ENCODE measurements at places on chromosomes 3 and 15.
A peak's percentile ranks its signal among the peaks of the same experiment; 100 is the strongest.

DNA sequence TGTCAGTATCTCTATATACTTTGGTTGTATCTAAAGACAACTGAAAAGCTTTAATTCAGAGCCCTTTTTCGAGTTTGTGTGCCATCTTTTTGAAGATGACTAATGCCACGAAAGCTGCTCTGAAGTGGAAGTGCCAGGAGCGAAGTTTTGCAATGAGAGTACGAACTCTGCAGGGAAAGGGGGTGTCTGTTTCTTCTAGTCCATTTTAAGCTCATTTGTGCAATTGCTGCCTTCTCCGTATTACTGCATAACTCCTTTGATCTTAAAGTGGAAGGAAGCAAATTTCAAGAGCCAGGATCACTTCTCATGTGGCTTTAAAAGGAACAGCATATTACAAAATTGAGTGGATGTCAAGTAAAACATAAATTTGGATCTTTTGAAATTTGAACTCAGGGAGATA is 245.3 kb downstream of the FEZF2 start:
- no peaks in the 10 kb centered on the region for H3K27me3 ChIP-seq
- no peak overlapping the region for H3K27ac ChIP-seq
- H3K4me3 ChIP-seq = no peak overlapping the region
- no peaks in the 10 kb centered on the region for H3K36me3 ChIP-seq
- no peaks in the 10 kb centered on the region for H3K4me1 ChIP-seq

- H3K4me1 ChIP-seq = no peaks in the 10 kb centered on the region
- DNase-seq = no peak
- H3K27me3 ChIP-seq = peaks cover 7% of the 10 kb centered on the region
Observed at GRCh38 chr3:73471986-73472787, 152.6 kb downstream of the PDZRN3 start.

DNA sequence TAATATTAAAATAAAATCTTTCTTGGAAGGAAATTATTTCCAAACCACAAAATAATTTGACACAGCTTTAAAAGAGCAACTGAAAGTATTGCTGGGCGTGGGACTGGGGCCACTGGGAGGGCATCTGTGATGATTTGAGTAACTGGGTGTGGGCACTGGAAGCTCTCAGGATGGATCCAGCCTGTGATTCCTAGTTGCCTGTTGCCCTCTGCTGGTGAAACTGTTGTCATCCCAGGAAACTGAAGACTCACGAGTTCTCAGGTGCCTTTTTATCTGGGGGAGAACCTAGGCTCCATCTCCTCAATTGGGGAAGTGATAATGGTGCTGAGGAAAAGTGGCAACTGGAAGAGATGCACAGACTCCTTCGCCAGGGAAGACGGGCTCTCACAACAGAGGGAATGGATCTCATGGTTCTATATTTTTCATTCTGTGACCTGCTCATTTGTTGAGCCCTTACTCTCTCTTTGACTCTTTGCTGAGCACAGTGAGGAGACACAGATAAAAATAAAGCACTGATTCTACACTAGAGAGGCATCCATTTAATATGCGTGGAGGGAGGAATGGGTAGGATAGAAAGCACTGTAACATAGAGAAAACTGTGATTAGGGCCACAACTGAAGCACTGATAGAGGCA is 61.6 kb downstream of the TPRG1 start:
- H3K36me3 ChIP-seq = no peaks in the 10 kb centered on the region
- H3K4me3 ChIP-seq = no peak overlapping the region
- no peaks in the 10 kb centered on the region for H3K4me1 ChIP-seq
- no peak overlapping the region for H3K27ac ChIP-seq
- H3K27me3 ChIP-seq = no peaks in the 10 kb centered on the region

- H3K4me3 ChIP-seq = no peak overlapping the region
- H3K27me3 ChIP-seq = no peaks in the 10 kb centered on the region
- peaks cover 78% of the 10 kb centered on the region for H3K36me3 ChIP-seq
- no peak overlapping the region for H3K27ac ChIP-seq
Observed at GRCh38 chr3:47605652-47606051, 27.0 kb upstream of the CSPG5 start.

- DNase-seq = no peak
- H3K4me3 ChIP-seq = no peak overlapping the region
- H3K27ac ChIP-seq = no peak overlapping the region
- no peaks in the 10 kb centered on the region for H3K27me3 ChIP-seq
Observed at GRCh38 chr3:160608870-160609269, 43.5 kb upstream of the KPNA4 start.

- no peaks in the 10 kb centered on the region for H3K27me3 ChIP-seq
- no peak overlapping the region for H3K4me3 ChIP-seq
- peaks cover 2% of the 10 kb centered on the region for H3K36me3 ChIP-seq
- H3K27ac ChIP-seq = peak overlapping the region; percentile 27
- peaks cover 63% of the 10 kb centered on the region for H3K4me1 ChIP-seq
Observed at GRCh38 chr3:33063651-33064051, 33.3 kb downstream of the GLB1 start.

DNA sequence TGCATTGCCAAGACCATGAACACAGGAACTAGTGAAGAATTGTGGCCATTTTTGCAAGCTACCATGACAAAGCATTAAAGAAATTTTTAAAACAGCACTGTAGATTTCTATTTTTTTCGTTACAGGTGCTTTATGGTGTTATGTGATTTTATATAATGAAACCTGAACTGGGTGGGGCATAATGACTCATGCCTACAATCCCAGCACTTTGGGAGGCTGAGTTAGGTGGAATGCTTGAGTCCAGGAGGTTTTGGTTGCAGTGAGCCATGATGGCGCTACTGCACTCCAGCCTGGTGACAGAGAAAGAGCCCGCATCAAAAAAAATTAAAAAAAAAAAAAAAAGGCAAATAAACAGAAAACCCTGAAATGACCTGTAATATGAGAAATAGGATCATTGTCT is 846.7 kb downstream of the EPHA3 start:
- H3K4me3 ChIP-seq = no peak overlapping the region
- no peak for DNase-seq
- H3K36me3 ChIP-seq = no peaks in the 10 kb centered on the region
- no peaks in the 10 kb centered on the region for H3K27me3 ChIP-seq

DNA sequence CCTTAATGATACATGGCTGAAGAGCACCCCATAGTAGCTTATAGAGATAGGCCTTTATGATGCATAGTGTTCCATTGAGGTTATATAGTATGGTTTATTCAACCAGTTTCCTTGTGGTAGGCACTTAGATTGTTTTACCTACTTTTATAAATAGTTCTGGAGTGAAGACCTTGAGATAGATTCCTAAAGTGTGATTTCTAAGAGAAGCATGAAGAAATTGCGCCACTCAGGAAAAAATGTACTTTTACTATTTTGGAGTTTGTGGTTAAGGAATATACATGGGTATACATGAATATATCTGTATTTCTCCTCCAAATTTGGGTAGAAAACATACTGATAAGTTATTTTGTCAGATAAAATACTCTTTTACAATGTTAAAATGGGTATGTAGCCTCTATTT is 70.5 kb downstream of the CHD2 start:
- H3K36me3 ChIP-seq = peaks cover 93% of the 10 kb centered on the region
- peaks cover 3% of the 10 kb centered on the region for H3K4me1 ChIP-seq
- no peak overlapping the region for H3K27ac ChIP-seq
- no peak for DNase-seq

DNA sequence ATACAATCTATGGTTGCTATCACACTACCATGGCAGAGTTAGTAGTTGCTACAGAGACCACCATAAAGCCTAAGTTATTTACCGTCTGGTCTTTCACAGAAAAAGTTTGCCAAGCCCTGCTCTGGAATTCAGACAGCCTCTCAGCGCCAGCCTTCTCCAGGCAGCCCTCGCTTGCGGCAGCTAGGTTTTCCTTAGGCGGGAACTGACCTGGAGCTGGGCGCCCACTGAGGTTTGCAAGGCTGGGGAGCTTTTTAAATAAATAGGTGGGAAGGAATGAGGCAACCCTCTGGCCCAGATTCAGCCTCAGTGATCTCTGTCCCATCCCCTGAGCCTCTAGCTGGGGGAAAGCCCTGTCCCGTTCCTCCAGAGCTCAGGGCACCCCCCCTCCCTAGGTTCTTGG is 1.2 kb downstream of the CTSH start:
- no peak for DNase-seq
- no peaks in the 10 kb centered on the region for H3K36me3 ChIP-seq
- peak overlapping the region; percentile 74 for H3K4me3 ChIP-seq
- H3K4me1 ChIP-seq = peaks cover 23% of the 10 kb centered on the region
- H3K27ac ChIP-seq = no peak overlapping the region

DNA sequence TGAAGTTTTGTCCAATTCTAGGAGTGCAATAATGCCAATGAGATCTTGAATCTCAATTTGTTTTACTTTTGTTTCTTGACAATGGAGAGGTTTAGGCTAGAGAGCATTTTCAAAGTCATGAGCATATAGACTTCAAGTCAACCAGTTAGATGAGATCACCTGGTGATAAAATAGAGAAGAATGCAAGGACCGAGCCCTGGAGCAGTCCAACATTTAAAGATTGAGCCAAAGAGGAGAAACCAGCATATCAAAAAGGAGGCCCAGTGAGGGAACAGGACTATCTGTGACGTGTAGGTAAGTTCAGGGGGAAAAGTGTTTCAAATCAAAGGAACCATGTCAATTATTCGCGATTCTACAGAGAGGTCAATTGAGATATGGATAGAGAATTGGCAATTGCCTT is 1.7 kb upstream of the PIAS1 start:
- no peaks in the 10 kb centered on the region for H3K27me3 ChIP-seq
- DNase-seq = no peak
- peaks cover 8% of the 10 kb centered on the region for H3K4me1 ChIP-seq
- no peak overlapping the region for H3K4me3 ChIP-seq
- no peaks in the 10 kb centered on the region for H3K36me3 ChIP-seq
- no peak overlapping the region for H3K27ac ChIP-seq

- peak; percentile 21 for DNase-seq
- H3K4me3 ChIP-seq = no peak overlapping the region
- H3K27ac ChIP-seq = no peak overlapping the region
- H3K4me1 ChIP-seq = peaks cover 7% of the 10 kb centered on the region
- no peaks in the 10 kb centered on the region for H3K27me3 ChIP-seq
Observed at GRCh38 chr3:120072867-120073525, 21.3 kb downstream of the GSK3B start.
